Fibroblast of skin of left biceps (primary cell): ENCODE measurements at places on chromosomes 16 and 17.

- peak; percentile 12 for DNase-seq
Observed at GRCh38 chr16:80346111-80346632, 194.6 kb upstream of the DYNLRB2 start.

- no peak for DNase-seq
Observed at GRCh38 chr17:73533127-73533526, 111.1 kb downstream of the SDK2 start.

DNA sequence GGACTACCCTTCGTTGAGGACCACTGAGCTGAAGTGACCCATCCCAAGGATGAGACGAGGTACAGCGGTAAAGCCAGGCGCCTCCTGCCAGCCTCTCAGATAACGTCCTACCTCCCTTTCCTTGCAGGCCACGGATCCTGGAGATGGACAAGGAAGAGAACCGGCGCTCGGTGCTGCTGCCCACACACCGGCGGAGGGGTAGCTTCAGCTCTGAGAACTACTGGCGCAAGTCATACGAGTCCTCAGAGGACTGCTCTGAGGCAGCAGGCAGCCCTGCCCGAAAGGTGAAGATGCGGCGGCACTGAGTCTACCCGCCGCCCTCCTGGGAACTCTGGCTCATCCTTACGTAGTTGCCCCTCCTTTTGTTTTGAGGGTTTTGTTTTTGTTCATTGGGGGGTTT is 17.3 kb upstream of the LLGL1 start:
- no peak for DNase-seq

GRCh38 chr17:19292377-19292711 is 55.2 kb downstream of the EPN2 start:
- no peak for DNase-seq

GRCh38 chr17:73950593-73950914 is 252.9 kb upstream of the RPL38 start:
- no peak for DNase-seq

GRCh38 chr17:32783602-32784001 is 93.3 kb downstream of the MYO1D start:
- DNase-seq, result no peak

DNA sequence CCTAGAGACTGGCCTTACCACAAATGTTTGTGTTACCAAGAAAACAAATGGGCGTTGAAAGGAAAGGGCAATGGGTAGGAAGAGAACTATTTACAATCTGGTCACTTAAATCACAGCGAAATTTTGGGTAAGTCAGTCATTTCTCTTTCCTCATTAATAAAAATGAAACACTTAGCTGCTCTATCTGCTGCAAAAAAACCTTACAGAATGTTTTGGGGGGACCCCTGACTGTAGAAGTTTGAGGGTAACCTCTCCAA is 742 bp upstream of the NUTF2 start:
- DNase-seq, result no peak

DNA sequence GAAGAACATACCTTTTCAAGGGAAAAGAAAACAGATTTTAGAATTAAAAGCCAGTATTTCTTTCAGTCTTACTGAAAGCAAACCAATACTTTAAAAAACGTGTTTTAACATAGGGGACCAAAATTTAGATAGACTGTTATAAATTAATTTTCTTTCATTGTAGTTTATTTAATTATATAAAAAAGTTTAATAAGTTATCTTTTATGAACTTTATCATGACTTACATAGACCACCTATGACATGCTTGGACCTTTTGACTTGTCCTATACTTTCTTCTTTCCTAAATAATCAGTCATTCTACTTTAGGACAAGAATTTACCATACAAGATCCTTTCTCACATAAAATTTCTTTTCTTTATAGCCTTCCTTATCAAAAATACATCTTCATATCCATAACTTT is 102.0 kb upstream of the HAS3 start:
- no peak for DNase-seq

GRCh38 chr16:62829607-62830006 is 793.4 kb upstream of the CDH8 start:
- no peak for DNase-seq

DNA sequence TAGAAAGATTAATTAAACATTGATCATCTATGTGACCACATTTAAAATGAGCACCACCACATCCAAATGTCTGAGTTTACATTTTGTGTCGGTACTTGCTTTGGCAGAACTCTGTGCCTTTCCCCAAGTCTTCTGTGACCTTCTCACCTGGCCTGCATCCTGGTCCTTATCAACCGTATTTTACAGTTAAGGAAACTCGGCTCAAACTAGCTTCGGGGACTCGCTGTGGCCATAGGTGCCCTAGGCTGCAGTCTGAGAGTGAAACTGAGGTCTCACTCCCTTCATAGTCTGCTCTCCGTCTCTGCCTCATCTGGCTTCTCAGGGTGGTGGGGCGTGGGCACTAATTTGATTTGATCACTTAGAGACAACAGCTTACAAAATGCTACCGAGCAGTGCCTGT is 555.5 kb downstream of the WWOX start:
- no peak for DNase-seq

GRCh38 chr17:51376739-51377138 is 116.4 kb downstream of the UTP18 start:
- DNase-seq, result no peak

- DNase-seq, result no peak
Observed at GRCh38 chr17:73956595-73957465, 246.6 kb upstream of the RPL38 start.

- peak; percentile 38 for DNase-seq
Observed at GRCh38 chr17:30429155-30429554, 48.1 kb upstream of the GOSR1 start.

DNA sequence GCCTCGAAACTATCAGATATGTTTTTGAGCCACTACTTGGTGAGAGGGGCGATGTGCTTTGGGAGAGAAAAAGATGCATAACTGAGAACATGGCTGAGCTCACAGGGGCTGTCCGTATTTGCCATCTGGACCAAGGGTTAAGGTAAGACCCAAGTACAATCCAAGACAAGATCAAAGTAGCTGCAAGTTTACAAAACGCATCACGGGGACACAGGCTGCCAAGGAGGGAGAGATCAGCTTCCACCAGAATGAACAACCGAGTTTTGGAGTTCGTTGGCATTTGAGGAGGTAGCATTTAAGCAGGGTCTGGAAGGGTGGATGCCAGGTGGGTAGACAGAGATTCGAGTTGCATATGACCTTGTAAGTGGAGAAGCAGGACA is 2.2 kb downstream of the PITPNC1 start:
- DNase-seq, result no peak

- DNase-seq, result no peak
Observed at GRCh38 chr16:2147981-2148671, at the start of gene RAB26. Gene RAB26, plus strand, starts transcription at chr16:2148625. Its CDS starts 159 bp downstream, at chr16:2148784.

DNA sequence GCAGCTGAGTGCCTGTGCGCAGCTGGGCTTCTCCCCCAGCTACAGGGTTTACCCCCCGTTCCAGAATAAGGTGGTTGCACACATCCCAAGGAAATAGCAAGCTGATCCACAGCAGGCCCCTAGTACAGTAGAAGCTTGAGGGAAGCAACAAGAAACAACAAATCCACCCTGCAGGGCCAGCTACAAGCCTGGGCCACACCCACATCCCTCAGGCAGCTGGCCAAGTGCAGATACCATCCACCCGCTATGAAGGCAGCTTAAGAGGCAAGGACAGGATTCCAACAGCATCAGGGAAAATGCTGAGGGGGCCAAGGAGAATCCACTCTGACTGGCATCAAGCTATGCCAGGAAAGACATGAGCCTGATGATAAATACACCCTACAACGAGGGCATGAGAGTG is 66.9 kb upstream of the RCVRN start:
- no peak for DNase-seq

DNA sequence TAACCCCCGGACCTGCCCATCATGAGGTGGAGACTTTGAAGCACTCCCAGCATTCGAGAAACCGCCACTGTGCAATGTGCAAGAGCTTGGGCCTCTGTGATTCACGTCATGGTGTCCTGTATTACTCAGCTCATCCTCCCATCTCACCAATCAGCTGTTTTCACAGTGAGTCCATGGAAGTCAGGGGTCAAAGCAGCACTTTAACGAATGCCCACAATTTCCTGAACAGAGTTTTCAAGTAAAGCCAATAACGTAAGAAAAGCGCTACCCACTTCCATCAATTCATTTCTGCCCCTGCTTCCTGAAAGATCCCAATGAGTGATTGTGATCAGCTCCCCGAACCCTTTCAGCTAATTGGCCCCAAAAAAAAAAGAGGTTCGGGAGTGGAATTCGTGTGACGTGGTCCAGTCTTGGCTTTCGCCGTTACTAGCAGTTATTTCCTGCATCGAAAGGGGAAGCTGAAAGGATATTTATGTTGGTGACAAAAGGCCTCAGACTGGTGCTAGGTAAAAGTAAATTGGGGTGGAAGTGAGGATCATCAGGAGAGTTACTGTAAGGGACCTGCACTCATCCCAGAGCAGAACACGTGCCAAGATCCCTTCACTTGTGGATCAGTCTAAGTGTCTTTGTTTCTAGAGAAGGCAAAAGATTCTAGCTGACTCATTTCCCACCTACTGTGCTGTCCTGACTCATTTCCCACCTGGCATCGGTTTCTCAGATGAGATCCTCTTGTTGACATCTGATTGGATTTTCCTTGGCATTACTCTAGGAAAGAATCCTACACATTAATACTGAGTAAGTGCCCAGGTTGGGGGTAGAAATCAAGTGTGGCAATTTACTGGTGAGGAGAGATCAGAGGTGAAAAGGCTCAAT is 136.7 kb upstream of the NUDT7 start:
- no peak for DNase-seq

DNA sequence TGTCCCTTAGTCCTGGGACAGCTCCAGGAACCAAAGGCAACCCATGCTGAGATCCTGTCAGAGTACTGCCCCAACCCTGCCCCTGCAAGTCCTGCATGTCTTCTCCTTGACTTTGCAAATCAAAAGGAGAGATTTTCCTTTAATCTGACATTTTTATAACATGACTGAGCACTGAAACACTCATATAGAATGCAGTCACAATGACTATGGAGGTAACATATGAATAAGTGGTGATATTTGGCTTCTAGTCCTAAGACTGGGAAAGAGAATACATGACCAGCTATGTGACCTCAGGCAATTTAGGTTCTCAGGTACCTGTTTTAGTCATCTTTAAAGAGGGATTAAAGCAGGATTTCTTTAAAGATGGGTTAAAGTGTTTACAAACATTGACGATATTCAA is 941.6 kb upstream of the CDH8 start:
- DNase-seq, result no peak

DNA sequence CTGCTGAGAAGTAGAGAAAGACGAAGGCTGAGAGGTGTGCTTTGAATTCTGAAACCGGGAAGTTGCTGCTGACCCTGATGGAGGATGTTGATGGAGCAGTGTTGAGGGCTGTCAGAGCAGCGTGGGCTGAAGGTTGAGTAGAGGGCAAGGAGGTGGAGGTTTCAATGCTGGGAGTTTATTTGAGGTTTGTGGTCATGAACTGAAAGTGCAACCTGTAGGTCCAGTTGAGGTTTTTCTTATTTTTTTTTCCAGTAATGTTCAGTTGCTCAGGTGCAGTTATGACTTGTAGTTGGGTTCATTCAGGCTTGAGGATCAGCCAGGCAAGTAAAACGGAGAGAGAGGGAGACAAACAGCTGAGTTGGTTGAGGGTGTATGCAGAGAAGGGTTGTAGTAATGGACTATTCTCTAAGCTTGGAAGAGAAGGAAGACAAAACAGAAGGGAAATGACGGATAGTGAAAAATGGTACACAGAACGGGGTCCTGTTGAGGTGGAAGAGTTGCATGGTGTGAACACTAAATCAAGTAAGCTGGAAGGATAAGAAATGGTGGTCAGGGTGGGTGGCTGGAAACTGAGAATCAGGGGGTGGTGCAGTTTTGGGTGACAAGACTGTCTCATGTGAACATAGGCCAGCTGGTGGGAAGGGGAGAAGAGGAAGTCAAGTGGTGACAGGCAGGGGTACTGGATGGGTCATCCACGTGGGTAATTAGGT is 8.7 kb upstream of the UBE2G1 start:
- no peak for DNase-seq

GRCh38 chr17:43579566-43580140 is 33.5 kb upstream of the ETV4 start:
- peak; percentile 66 for DNase-seq

- no peak for DNase-seq
Observed at GRCh38 chr17:17164156-17164555, 42.0 kb downstream of the PLD6 start.

- DNase-seq, result peak; percentile 35
Observed at GRCh38 chr17:35807371-35808144, 1.7 kb upstream of the TAF15 start.

DNA sequence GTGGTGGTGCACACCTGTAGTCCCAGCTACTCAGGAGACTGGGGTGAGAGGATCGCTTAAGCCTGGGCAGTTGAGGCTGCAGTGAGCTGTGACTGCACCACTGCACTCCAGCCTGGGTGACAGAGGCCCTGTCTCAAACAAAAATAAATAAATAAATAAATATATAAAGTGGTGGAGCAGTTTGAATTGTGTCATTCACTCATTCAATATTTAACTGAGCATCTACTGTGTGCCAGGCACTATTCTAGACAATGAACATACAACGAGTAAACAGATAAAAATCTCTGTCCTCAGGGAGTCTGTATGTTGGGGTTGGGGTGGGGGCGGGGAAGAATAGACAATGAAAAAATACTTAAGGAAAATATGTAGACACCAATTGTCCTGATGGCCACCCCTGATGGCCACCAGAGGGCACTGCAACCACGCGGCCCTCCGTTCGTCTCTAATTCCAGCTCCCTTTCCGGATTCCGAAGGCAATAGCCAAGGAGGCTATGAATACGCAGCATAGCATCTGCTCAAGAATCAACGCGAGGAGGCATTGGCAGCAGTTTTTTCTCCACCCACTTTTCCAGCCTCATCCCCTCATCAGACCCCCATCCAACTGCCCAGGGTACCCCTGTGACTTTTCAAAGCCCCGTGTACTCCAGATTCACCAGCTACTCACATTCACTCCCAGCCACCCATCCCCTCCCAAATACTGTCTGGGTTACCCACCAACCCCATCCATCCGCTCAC is 21.4 kb downstream of the QPRT start:
- peak; percentile 53 for DNase-seq

DNA sequence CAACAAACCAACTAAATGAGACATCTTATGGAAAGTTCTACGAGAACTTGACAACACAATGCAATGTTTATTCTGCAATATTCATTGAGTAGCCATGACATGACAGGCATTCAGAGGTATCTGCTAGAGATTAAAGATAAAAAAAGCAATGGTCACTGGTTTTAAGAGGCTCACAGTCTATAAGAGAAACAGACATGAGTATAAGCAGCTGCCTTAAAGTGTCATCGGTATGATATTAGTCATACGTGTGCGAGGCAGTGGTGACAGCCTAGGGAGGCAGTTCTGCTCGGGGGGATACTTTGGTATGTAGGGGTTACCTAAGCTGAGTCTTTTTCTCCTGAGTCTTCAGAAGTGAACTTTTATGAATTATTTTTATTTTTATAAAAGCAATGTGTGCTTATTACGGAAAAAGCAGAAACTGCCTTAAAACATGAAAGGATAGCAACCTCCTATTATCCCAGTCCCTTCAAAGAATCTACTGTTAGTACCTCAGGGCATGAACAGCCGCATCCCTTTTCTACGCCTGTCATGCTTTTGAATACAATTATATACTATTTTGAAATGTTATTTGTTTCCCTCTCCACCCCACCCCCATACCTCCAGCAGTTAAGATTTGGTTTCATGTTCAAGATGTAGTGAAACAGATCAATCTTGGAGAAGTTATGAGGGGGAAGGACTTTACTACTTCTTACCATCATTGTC is 7.7 kb downstream of the ST6GALNAC1 start:
- no peak for DNase-seq

- no peak for DNase-seq
Observed at GRCh38 chr16:4101421-4102219, 14.6 kb downstream of the ADCY9 start.
